LHCN-M2 (cell line): ENCODE measurements at places on chromosomes 16 and 17.

- peak; percentile 74 for DNase-seq
Observed at GRCh38 chr17:56679115-56679776, 85.7 kb downstream of the NOG start.

DNA sequence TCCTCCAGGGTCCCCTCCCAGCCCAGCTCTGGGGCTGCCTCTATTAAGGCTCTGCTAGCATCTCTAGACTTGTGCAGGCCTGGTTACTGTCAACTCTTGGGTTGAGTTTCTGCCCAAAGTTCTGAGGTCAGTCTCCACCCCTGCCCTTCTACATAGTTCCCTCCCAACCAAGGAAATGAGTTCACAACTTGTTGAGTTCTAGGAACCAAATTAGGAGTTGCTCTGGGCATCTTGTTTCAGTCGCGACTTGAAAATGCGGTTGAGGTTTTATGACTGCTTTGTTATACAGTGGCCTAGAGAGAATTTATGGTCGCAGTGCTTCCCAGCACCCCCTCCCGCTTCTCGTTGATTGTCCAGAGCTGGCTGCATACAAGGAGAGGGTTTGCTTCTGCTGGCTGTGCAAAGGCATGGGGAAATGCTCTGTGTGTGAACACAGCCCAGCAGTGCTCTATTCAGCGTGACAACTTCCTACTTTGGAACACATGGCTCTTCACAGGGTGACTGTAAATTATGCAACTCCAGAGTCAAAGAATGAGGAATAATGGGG, 20.2 kb downstream of the GNAO1 start:
- DNase-seq: no peak

GRCh38 chr17:27755706-27756466, 44.4 kb downstream of the NOS2 start:
- DNase-seq: no peak

DNA sequence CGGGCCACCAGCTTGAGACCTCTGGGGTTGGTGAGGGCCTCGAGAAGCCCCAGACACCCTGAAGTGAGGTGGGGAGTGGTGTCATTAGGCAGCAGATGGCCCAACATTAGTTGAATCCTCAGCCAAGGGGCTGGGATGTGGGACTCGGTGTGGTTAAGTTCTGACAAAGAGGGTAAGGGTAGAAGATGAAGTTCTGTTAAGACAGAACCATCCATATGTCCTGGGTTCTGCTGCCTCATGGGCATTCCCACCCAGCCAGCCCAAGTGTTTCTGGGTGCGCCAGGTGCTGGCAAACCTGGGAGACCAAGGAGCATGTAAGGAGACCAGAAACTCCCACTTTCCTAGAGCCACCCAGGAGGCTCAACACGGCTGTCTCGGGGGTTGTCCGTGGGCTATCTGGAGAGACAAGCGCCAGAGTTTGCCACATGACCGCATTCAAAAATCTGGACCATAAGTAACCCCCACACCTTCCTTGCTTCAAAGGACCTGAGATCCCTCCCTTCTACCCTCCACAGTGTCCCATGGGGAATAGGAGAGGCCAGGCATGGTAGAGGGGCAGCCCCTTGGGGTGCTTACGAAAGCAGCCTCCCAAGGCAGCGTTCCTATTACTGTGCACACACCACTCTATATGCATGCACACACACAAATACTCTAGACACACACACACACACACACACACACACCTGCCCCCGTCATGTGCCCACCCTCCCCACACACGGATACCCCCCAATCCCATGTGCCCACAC, 128.7 kb downstream of the C16orf78 start:
- no peak for DNase-seq

- peak; percentile 66 for DNase-seq
Observed at GRCh38 chr17:44865231-44865660, 17.6 kb downstream of the HIGD1B start.

DNA sequence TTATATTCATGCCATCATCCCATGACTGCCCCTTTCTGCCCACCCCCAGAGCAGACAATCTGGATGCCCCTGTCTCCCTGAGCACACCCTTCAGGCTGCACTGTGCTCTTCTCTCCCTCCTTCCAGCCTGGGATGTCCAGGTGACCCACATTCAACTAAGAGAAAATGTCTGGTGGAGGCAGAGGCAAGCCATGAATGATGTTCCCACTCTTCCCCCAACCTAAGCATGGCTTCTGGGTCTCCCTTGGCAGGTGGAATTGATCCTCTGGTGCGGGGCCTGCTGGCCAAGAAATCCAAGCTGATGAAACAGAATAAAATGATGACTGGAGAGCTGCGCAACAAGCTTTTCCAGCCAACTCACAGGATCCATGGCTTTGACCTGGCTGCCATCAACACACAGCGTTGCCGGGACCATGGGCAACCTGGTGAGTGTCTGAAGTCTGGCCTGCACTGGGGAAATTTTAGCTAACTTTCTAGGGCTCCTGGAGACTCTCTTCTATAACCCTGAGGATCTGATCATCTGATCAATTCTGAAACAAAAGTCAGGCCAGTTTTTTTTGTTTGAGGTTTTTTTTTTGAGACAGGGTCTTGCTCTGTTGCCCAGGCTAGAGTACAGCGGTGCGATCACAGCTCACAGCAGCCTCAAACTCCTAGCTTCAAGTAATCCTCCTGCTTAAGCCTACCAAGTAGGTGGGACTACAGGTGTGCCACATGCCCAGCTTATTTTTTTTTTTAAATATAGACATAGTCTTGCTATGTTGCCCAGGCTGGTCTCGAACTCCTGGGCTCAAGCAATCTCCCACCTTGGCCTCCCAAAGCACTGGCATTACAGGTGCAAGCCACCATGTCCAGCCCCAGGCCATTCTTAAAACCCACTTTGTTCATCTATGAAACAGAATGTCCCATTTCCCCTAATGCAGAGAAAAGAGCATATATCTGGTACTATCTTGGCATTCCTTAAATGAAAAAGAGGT, 14.5 kb downstream of the MPO start:
- no peak for DNase-seq
